ENCODE measurements at places on chromosomes 2 and 18. TPM values are rescaled to one million over a fixed set of nuclear protein-coding genes. Genes with fewer than 3 reads are reported as not detected.

Gene KCNE4
- total RNA-seq = 19.6 TPM

GRCh38 chr2:168626096-168626495 is 170.0 kb downstream of the CERS6 start:
- no peak for DNase-seq

Gene SNTG2
- 11.3 TPM for total RNA-seq

Gene FKBP7
- total RNA-seq = 10.0 TPM

GRCh38 chr2:200618590-200619021 is 32.8 kb downstream of the AOX1 start:
- no peak for DNase-seq

- no peak for DNase-seq
Measured at GRCh38 chr2:58667137-58667774, 426.1 kb upstream of the FANCL start.

DNA sequence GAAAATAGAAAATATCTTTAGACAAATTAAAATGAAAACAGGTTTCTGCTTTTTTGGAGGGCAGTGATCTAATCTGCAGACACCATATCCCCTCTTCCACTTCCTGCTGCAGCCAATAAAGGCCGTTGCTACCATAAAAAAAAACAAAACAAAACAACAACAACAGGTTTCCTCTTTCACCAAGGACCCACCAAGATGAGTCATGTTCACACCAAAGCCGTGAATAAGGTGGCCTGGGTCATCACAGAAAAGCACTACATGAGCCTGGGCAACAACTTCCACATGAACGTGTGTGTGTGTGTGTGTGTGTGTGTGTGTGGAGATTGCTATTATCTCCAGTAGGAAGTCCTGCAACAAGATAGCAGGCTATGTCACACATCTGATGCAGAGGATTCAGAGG is 24.8 kb upstream of the TFCP2L1 start:
- DNase-seq = no peak

All from thyroid gland (tissue), 4 donors.